Retina (tissue), 1 donor: ENCODE measurements at places on chromosomes 2 and 18.
A peak's percentile ranks its signal among the peaks of the same experiment; 100 is the strongest.

GRCh38 chr18:12520442-12520992 is 112.8 kb downstream of the PRELID3A start:
- peak; percentile 24 for DNase-seq

GRCh38 chr2:111246620-111247061 is 125.9 kb downstream of the BCL2L11 start:
- DNase-seq = no peak

DNA sequence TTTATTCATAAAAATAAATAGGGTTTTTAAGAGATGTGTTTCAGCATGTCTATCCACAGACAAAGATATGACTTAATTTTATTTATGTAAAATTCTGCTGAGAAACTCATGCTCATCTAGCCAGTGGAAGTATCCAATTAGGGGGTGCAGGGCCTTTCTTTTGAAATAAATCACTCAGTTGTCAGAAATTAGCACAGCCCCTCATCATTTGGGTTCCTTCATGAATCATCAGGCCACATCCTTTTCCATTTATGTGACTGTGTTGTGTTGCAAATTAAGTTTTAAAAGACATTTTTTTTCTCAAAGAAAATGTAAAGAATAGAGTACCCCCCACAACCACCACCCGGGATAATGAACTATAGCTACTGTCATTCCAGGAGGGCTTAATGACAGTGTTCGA is 185.8 kb downstream of the NRP2 start:
- no peak for DNase-seq

DNA sequence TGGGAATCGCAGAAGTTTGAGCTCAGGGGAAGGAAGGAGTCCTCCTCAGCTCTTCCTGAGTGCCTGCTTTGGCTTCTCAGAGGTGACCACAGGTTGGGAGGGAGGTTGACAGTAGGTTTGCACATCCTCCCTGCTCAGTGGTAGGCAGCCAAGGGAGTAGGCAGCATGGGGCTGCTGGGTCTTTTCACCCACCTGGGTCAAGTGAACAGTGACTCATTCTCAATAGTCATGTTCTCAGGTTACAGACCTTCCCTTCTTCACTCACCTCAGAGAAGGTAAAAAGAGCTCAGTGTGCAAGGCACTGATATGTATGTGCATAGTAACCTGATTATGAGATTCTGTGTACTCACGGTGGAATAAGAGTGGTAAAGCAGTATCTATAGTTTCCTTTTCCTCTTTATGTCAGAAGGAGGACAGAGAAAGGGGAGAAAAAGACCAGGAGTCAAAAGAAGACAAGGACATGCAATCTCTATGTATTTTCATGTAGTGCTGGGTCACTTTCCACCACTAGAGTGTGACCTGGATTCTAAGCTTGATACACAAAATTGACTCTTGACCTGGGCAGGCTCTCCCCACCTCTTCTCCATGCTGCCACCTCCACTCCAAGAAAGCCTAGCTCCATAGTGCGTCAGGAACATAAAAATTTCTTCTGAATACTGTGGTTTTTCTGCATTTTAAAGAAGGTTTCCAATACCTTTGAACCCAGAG is 36.5 kb upstream of the ASNSD1 start:
- no peak for DNase-seq

DNA sequence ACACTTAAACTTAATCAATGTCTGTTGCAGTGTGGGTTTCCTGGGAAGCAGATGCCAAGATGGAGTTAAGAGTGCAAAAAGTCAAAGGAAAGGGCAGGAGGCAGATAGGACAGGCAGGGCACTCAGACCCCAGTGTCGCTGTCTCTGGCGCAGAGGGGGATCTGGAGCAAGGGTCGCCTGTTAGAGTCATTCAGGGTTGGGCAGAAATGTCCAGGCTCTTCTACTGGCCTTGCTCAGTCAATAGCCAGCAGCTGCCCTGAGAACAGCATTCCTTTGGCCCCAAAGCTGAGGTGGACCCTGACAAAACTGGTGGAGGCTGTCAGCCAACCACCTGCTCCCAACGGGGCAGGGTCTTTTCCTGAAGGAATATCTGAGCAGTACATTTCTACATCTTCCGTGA is 97.1 kb upstream of the SLC66A3 start:
- DNase-seq = no peak

GRCh38 chr2:148643421-148643820 is 1.1 kb upstream of the EPC2 start:
- DNase-seq = no peak

DNA sequence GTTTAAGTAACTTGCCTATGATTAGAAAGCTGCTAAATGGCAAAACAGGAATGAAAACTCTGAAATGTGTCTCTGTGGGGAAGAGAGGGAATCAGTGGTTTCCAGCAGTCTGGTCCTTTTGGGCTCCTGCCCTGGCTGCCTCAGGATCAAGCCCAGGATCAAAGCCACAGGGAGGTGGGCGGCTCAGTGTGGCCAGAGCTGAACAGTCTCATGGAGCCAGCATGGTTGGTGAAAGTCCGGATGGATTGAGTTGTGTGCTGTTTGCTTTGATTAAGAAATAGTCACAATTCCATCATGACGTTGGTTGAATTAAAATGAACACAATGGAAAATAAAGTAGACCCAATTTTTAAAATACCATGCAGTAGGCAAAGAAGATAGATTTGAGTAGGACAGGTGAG is 344.2 kb downstream of the LPIN1 start:
- no peak for DNase-seq

GRCh38 chr2:10236571-10237391 is 65.9 kb upstream of the HPCAL1 start:
- DNase-seq = no peak

GRCh38 chr2:99691926-99692325 is 202.1 kb upstream of the REV1 start:
- no peak for DNase-seq

- no peak for DNase-seq
Observed at GRCh38 chr2:112767693-112768330, 3.4 kb upstream of the CKAP2L start.

DNA sequence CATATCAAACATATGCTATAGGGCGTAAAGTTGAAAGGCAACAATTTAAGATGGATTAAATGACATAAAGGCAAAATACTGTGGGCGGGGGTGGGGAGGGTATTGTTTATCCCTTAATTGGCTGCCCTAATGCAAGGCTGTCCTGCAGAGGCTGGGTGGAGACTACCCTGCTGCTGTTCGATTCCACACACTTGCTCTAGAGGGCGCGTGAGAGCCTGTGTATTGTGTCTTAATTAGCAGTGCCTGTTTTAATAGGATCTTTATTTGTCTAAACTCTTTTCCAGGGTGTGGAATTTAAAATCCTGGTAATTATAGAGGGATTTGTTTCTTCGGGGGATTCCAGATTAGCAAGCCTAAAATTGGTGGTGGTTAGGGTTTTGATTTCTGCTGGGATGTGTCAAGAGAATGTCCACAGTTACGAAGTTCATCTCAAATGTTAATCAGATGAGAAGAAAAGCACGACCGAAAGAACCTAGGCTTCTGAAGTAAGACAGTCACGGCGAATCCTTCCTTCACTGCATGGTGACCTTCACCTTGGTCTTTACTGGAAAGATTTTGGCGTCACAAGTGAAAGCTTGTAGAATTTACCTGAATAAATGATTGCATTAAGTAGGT is 103.5 kb upstream of the MAP3K20 start:
- DNase-seq = peak; percentile 15

- DNase-seq = no peak
Observed at GRCh38 chr2:113246606-113247005, 32.1 kb downstream of the PAX8 start.

DNA sequence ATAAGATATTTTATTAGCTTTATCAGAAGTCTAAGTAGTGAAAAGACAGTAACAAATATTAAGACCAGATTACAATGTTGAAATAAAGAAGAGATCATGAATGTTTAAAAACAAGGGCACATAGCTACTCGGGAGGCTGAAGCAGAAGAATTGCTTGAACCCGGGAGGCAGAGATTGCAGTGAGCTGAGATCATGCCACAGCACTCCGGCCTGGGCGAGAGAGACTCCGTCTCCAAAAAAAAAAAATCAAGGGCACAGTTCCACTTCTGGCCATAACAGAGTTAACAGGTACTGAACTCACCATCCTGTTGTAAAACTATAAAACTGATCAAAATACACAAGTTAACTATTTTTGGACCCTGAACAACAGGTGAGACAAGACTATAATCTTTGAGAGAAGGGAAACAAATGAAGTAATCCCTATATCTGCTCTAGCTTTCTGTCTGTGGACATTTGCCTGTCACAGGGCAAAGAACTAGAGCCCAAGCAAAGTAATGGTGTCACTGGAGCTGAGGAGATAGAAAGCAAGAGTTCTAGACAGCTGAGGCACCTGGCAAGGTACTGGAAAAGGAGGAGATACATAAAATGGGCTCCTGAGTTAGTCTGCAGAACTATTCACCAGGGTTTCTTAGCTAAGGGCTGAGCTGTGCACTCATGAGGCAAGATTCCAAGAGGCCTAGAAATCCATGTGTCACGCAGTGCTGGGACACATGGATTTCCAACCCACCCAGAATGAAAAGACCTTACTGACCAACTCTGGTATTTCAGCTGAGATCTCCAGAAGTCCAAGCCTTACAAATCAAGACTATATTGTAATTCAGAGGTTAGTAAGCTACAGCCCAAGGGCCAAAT is 15.2 kb downstream of the MMADHC start:
- DNase-seq = no peak

GRCh38 chr2:109481196-109481555 is 132.6 kb downstream of the SEPTIN10 start:
- no peak for DNase-seq

DNA sequence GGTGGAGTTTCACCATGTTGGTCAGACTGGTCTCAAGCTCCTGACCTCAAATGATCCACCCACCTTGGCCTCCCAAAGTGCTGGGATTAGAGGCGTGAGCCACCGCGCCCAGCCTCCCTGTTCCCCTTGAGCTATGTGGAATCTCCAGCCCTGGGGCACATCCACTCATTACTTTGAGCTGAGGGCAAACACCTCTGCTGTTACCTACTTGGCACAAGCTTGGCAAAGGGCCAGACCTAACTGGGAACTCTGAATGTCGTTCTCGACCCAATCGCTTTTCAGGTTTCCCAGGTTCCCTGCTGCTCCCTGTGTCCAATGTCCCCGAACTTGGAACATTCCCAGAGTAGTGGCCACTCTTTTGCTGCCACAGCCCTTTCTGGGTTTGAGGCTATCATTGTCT is 40.6 kb downstream of the CHST10 start:
- DNase-seq = no peak

GRCh38 chr18:159037-159652 is 788 bp downstream of the USP14 start:
- DNase-seq = no peak
